ENCODE measurements at places on chromosomes 7 and 10.

GRCh38 chr7:152865461-152865860, 105.9 kb downstream of the ACTR3B start:
- DNase-seq = no peak

GRCh38 chr7:92657391-92657790, 67.2 kb upstream of the FAM133B start:
- DNase-seq = no peak

GRCh38 chr10:122532601-122533296, 27.8 kb upstream of the DMBT1 start:
- DNase-seq = no peak

- DNase-seq = peak; percentile 72
Measured at GRCh38 chr10:110326351-110327032, 21.8 kb upstream of the SMNDC1 start.

GRCh38 chr10:87761153-87761552, 56.9 kb downstream of the ATAD1 start:
- DNase-seq = no peak

DNA sequence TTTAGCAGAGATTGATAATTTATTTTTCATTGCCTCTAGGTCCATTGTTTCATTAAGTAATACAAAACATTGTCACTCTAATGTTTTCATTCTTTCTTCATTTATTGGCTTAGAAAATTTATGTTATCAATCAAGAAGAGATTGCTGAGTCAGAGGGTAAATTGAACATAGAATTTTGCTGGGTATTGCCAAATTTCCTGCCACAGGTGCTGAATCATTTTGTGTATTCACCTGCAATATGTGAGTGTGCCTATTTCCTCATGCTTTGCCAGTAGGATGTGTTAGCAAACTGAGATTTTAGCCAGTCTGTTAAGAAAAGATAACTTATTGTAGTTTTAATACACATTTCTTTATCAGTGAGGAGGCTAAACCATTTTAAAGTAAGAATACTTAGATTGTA, 38.0 kb downstream of the MARCHF5 start:
- no peak for DNase-seq

DNA sequence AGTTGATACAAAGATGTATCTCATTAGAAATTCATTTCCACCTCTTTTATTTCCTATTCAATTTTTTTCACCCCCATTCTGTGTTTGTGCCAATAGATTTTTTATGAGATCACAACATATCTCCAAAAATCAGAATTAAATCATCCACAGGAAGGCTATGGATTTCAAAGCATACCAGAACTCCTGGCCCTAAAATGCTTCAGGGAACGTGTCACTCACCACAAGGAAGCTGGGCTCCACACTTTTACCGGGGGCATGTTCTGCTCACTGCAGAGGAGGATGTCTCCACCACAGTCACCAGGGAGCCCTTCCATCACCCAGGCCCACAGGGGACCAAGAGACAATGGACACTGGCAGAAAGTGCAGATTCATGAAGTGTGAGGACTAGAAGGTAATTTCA, 456.8 kb downstream of the KCNMA1 start:
- no peak for DNase-seq

GRCh38 chr7:70758646-70759045, 373.3 kb upstream of the GALNT17 start:
- no peak for DNase-seq

DNA sequence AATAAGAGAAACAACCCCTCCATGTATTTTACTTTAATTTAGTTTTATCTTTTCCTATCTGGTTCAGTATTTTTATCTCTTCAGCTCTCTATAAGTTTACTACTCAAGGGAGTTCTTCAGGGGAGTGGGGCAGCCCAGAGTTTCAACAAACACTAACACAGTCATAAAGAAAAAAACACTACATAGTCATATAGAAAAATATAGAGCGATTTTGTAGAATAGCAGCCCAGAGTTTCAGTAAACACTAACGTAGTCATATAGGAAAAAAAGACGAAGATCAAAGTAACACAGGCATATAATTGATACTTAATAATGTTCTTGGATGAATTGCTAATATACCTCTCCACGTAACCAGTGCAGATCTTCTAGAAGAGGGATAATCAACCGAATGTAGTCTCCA, 54.7 kb downstream of the PON1 start:
- no peak for DNase-seq

GRCh38 chr10:97898429-97898828, 48.8 kb downstream of the GOLGA7B start:
- no peak for DNase-seq

GRCh38 chr7:14340393-14341074, 351.1 kb upstream of the ETV1 start:
- no peak for DNase-seq

- no peak for DNase-seq
Measured at GRCh38 chr10:13331646-13332045, 16.4 kb downstream of the SEPHS1 start.

DNA sequence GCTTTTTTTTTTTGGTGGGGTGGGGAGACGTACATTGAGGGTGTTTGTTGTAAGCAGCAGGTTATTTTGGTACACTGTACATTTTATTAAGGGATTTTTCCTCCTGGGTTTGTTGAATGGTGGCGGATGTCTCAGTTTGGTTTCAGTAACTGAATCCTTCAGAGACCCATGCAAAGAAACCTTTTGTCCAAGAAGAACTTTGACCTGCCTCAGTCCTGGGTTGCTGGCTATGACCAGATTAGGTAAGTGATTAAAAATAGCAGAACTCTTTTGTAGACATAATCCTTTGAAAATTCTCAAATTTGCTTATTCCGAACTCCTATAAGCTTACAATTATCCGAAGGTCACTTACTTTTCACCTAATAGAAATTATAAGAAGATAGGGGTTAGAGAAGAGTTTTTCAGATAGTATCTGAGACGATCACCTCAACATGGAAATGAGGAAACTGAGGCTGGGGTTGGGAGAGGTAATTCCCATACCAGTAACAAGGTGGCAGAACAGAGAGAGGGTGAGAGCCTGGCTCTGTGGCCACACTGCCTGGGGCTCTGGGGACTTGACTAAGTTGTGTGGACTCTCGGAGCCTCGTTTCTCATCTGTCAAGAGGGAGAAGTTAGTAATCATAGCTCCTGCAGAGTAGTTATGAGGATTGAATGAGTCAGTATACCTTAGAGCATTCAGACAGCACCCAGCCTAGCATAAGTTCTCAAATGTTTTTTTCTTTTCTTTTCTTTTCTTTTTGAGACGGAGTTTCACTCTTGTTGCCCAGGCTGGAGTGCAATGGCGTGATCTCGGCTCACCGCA, 87.4 kb downstream of the CCNY start:
- DNase-seq = no peak

GRCh38 chr7:954330-955238, at the start of gene ADAP1:
ADAP1 (minus strand) TSS chr7:954680; CDS start chr7:954477, 203 bp downstream.
- no peak for DNase-seq

DNA sequence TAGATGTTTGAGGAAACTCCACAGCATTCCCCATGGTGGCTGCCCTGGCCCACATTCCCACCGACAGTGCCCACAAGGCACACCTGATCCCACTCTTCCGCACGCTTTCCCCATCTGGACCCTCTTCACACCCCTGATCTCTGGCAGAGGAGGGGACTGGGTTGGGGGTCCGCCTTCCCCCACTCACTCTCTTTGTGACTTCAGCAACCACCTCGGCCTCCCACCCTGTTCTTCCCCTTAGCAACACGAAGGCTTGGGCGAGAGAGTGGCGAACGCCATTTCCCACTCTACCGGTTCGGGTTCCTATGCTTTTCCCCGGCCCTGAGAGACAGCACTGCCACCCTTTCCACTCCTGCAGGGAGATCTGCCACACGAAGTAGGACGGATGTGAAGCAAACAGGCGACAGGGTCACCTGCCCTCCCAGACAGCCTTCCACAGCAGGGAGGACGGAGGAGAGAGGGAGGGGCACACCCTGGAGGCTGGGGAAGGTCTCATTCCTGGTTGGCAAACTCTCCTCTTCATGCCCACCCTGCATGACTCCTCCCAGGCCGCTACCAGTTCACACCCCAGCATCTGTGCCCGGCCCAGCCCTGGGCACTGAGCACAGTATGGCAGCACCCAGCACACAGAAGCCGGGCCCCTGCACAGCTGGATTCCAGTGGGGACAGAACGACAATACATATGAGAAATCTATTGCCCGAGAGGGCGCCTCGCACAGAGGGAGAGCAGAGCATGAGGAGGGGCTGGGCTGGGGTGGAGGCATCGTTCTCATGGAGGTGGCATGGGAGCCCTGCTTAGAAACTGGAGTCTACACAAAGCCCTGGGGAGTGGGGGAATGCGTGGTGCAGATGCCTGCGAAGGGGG, 93.5 kb downstream of the PAXIP1 start:
- DNase-seq = no peak

DNA sequence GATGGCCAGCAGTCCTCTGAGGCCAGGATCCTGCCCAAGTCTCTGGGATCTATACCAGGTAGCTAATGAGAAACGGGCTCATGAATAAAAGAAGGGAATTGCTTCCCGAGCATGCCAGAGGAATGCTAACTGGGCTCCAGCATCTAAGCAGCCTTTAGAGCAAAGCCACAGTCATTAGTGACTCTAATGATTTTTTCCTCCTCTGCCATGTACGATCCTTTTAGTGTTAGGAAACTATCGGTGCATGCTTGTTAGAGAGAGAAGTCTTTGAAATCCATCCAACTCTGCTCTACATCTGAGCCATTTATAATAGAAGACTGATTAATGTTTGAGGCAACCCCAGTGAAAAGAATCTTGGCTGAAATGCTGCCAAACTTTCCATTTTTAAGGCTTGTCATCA, 124.9 kb upstream of the TCERG1L start:
- DNase-seq = no peak

- DNase-seq = no peak
Measured at GRCh38 chr7:142880876-142881505, 4.6 kb downstream of the TRPV6 start.

DNA sequence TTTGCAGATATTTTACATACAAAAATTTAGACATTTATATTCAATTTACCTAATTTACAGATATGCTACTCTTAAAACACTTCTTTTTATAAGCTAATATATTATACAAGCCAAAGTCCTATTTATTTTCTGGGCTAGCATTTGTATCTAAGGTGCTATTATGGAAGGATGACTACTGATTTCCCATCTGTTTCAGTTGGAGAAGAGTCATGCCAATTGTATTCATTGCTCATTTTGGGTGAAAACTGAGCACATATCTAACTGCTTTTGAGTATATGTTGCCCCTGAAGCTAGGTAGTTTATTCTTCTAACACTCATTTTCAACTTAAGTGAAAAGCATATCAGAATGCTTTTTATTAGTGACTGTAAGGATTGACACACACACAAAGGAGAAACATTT, 172.9 kb downstream of the CDK14 start:
- no peak for DNase-seq

DNA sequence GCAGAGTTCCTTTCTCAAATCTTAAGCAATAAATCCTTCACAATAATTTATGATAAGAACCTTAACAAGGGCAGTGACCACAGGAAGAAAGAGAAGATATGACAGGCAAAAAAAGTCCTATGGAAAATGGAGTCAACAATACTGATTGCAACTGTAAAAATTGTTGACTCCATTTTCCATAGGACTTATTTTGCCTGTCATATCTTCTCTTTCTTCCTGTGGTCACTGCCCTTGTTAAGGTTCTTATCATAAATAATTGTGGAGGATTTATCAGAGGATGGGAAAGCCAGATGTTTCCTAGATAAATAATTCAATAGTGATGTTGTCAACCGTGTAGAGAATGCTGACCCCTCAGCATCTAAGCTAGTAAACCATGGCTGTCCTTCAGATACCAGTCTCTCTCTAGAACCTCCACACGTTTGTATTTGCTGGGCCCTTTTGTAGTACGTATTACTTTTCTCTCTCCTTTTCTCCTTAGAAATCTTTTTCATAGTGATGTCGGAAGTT, 172.6 kb upstream of the BET1 start:
- DNase-seq = no peak

DNA sequence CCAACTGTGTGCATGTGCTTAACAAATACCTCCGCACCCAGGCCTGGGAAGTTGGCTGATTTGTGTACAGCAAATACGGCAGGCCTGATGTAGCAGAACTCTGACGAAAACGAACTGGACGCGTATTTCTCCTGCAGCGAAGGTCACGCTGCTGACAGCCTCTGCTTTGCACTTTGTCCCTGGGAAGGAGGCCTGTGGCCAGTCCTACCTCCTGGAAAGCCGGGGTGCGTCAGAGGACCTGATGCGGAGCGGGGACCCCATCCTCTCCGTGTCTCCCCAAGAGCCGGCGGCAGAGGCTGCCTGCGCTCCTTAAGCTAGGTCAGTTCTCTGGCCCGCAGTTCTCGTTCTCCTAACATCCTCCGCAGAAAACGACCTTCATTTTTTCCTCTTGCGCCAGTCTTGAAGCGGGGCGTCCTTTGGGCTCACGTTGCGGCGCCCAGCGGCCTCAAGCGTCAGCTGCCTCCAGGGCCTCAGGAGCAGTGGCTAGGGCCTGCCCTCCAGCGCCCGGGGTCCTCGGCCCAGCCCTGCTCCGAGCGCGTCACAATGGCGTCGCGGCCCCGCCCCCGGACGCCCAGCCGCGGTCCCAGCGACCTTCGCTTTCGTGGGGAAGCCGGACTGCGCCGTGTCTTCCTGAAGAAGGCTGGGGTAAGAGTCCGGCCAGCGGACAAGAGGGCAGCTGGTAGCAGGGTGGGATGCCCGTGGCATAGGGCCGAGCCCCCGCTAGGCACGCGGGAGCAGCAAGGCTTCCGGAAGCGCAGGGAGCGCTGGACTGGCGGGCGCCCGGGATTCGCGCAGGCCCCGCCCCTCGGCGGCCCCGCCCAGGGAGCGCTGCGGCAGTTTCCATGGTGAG, at the start of gene ZNF487:
TSS of gene ZNF487 (plus strand) at position 821 of the 850 bp plus-strand sequence. CDS start 38,703 bp downstream, outside the sequence.
- DNase-seq = peak; percentile 82

GRCh38 chr7:69256634-69257081, 341.6 kb upstream of the AUTS2 start:
- DNase-seq = no peak

DNA sequence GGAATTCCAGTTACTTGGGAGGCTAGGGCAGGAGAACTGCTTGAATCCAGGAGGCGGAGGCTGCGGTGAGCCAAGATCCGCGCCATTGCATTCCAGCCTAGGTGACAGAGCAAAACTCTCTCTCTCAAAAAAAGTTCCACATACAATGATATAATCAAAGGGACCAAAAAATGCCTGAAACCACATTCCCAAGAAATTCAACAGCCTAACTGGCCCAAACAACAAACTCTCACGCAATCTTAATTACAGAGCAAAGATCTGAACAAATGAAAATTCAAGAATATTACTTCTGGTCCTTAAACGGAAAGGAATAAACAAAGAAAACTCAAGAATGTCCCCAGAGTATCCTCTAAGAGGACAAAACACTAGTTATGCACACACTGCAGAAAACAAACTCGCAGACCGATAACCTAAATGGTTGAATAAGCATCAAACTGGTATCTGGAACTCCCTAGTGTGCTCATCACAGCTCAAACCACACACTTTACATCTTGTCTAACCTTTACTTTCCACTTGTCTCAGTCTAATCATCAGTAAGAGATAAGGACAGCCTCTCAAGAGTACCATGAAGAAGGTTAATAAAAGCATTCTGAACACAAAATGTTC, 3.7 kb downstream of the OGA start:
- DNase-seq = no peak
